ENCODE measurements at places on chromosomes 2 and 18.

- no peak for DNase-seq
Observed at GRCh38 chr18:58335223-58335622, 291.2 kb downstream of the NEDD4L start.

GRCh38 chr2:166568409-166568808 is 74.4 kb upstream of the SCN7A start:
- DNase-seq, result no peak

- DNase-seq, result no peak
Observed at GRCh38 chr2:49154140-49154539, at the start of gene FSHR. Gene FSHR, minus strand, starts transcription at chr2:49154515. Its CDS starts 98 bp downstream, at chr2:49154417.

DNA sequence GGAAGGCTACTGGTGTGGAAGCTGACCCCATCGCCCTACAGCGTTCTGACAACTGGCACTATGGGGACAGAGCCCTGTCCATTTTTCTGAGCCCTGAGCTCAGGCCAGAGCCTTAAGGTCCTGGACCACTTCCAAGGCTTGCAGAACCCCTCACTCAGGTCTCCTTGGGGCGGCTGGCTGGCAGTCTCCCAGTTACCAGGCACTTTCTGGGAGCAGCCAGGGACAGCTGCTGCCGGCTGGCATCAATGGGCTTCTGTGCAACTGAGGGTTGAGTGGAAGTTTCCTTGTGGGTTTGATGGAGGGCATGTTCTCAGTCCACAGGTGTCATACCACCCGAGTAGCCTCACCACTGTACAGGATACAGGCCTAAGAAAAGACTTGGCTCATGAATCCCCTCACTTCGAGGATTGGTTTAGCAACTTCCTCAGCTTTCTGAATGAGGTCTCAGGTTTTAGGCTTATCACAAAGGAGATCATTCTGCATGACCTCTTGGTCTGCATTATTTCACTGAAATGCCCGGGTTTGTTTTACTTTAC is 27.4 kb upstream of the WIPF1 start:
- no peak for DNase-seq

- DNase-seq, result no peak
Observed at GRCh38 chr2:42503291-42503690, 9.5 kb upstream of the KCNG3 start.

- DNase-seq, result no peak
Observed at GRCh38 chr2:216287251-216287650, 85.0 kb downstream of the MARCHF4 start.

DNA sequence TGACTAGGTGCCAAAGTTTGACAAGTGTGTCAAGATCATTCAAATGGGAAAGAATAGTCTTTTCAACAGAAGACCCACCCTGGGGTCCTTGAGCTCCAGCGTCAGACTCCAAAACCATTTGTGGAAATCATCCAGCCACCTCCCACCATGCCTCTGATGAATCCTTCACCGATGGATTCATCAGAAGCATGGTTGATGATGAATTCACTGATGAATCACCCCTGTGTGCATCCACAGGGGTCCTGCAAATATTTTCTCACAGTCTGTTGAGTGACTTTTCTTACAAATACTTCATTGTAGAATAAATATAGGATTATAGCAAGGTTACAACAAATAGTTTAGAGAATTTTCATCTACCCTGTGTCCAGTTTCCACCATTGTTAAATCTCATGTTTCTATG is 4.3 kb downstream of the UGT1A9 start:
- no peak for DNase-seq
